HTR-8/SVneo (cell line): ENCODE measurements at places on chromosomes 12 and 14.

GRCh38 chr14:77786148-77786547 lies 13.8 kb upstream of the ADCK1 start:
- DNase-seq: no peak

- DNase-seq: no peak
Measured at GRCh38 chr12:53059434-53060063, 9.7 kb downstream of the TNS2 start.

DNA sequence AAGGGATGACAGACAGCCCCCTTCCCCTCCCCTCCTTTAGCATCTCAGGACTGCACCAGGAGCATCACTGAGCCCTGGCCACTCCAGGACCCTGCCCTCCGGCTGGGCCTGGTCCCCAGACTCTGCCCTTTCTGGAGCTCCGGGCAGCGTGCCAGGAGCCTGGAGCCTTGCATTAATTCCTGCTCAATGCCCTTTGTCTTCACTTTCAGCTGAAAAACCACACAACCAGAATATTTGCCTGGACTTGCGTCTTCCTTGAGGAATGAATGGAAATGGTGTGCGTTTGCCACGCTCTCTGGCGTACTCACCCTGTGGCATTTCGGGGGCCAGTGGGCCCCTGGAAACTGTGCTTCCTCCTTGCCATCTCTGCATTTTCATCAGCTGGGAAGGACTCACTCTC lies 8.5 kb upstream of the RFLNA start:
- no peak for DNase-seq

GRCh38 chr14:61611880-61612630 lies 83.3 kb upstream of the HIF1A start:
- no peak for DNase-seq

GRCh38 chr12:82952946-82953345 lies 266.2 kb downstream of the TMTC2 start:
- DNase-seq: no peak

DNA sequence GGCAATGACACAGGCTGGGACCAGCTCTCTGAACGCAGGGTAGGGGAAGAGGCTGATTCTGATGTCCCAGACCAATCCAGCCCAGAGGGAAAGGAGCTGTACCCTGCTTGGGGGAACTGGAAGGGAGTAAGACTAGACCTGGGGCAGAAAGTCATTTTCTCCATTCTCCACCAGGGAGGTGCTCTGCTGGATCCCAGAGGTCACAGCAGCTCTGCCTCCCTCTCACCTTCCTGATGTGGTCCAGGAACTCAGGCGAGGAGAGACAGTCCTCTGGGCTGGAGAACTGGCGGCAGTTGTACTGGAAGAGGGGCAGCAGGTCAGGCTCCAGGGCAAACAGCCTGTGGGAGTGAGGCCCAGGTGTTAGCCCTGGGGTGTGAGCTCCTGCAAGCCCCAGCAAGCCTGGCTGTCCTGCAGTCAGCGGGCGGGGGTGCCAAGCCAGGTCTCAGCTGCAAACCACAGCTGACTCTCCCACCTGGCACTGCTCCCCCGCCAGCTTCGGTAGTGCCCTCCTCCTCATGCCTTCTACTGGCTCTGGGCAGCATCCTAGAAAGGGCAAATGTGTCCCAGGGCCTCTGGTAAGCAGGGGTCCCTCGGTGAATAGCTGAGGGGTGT lies 1.9 kb downstream of the NGB start:
- no peak for DNase-seq

DNA sequence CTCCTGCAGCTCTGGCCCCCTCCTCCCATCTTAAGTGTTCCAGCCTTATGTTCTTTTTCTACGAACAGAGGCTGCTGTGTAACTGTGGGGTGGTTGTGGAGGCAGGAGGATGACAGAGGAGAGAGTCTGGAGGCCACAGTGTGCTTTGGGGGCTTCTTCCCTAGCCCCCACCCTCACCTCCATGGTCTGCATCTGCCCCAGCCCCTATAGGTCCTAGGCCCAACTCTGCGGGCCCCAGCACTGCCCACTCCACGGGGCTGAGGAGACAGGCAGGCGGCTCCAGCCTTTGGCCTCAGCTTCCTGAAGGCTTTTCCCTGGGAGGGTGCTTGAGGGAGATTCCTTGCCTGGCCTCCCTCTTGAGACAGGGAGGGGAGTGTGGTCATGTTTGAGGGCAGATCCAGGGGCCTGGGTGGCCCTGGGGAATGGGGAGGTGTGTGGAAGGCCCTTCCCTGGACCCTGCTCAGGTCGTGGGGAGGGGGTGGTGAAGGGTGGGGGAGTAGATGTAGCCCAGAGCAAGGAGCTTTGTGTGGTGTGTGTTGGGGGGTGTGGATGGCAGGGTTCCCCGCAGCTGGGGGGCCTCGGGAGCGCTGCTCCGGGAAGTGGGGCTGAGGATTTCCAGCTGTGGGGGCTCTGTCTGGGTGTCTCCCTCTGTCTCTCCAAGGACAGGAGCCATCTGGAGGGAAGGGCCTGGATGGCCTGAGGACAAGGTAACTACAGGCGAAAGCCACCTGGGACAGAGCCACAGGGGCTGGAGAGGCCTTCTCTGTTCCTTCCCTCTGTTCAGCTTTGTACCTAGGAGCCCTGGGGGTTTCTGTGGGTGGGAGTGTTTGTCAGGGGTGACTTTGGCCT lies 1.1 kb downstream of the SMIM41 start:
- no peak for DNase-seq

DNA sequence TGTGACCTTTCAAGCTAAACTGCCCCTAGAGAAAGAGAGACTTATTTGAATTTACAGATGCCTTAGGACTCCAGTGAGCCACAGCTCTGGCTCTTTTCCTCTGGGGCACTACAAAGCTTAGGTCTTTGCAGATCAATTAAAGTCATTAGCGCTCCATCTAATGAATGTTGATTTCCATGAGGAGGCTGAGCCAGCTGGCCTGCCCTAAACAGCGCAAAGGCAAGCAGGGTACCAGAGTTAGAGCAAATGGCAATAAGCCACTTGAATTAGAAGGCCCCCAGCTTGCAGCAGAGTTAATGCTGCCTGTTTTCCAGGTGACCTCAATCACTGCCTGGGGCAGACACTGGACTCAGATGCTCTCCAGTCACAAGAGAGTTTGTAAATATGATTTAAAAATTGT lies 695.3 kb downstream of the DIO2 start:
- DNase-seq: no peak

DNA sequence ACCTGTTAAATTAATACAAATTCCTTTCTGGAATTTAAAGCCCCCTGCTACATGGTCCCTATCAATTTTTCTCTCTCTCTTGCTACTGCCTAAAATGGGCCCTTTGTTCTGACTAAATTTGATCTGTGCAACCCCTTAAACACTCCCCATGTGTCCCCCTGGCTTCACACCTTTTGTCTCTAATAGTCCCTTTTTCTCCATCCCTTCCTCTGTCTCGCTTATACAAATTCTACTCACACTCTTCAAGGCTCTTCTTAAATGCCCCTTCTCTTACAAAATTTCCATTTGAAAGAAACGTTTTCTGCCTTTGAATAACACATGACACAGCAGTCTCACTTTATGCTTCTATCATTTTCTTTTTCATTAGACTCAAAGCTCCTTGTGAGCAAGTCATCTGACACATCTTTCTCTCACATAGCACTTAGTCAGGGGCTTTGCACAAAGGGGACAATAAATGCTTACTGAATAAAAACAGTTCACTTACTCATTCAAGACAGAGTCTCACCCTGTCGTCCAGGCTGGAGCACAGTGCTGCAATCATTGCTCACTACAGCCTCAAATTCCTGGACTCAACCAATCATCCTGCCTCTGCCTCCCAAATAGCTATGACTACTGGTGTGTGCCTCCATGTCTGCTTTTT lies 41.5 kb upstream of the NR2C1 start:
- DNase-seq: no peak

DNA sequence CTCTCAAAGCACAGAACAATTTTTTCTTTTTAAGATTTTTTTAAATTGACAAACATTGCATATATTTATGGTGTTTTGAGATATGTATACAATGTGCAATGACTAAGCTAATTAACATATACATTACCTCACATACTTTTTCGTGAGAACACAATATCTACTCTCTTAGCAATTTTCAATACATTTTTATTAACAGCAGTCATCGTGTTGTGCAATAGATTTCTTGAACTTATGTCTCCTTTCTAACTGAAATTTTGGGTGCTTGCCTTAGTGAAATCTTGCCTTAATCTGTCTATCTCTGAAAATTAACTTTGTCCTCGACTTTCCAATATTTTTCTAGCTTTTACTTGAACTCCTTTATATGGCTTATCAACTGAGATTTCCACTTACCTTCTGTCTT lies 6.8 kb downstream of the OR10A7 start:
- DNase-seq: no peak

GRCh38 chr14:42517806-42518500 lies 911.3 kb downstream of the LRFN5 start:
- no peak for DNase-seq

GRCh38 chr12:98803468-98804209 lies 158.5 kb downstream of the APAF1 start:
- DNase-seq: no peak

- DNase-seq: no peak
Measured at GRCh38 chr14:36344211-36344610, 23.8 kb upstream of the MBIP start.

GRCh38 chr14:69648480-69649451 lies 37.4 kb downstream of the SUSD6 start:
- no peak for DNase-seq

GRCh38 chr14:66001356-66001755 lies 484.8 kb upstream of the CCDC196 start:
- no peak for DNase-seq

DNA sequence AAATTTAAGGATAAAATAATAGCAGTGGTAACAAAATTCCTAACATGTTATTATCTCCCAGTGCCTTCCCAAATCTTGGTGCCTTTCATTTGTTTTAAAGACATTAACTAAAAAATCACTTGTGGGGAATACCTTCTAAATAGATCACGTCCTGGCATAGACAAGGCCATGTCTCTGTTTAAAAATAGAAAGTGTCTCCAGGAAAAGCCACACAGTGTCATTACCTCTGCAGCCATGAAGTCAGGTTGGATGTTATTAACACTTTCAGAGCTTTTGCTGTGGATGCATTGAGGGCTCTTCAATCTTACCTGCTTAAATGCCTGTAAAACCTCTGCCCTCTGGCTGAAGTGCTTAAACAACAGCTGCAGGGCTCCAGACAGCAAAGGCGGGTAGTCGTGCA lies 211.1 kb downstream of the ITPR2 start:
- no peak for DNase-seq

DNA sequence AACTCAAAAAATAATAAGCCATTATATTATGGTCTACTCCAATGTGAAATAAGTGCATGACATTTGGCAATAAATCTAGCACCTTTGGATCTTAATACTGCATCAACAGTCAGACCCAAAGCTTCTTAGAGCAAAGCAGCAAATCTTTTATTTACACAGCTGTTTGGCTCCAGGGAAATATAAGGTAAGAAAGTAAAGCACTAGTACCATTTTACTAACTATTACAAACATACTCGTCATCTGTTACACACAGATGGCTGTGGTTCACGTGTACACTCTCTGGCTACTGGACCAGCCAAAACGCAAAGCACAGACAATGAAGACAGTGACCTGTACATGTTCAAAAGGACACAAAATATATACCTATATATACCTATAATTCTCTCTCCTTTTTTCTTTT lies 2.8 kb downstream of the FGD6 start:
- DNase-seq: no peak

DNA sequence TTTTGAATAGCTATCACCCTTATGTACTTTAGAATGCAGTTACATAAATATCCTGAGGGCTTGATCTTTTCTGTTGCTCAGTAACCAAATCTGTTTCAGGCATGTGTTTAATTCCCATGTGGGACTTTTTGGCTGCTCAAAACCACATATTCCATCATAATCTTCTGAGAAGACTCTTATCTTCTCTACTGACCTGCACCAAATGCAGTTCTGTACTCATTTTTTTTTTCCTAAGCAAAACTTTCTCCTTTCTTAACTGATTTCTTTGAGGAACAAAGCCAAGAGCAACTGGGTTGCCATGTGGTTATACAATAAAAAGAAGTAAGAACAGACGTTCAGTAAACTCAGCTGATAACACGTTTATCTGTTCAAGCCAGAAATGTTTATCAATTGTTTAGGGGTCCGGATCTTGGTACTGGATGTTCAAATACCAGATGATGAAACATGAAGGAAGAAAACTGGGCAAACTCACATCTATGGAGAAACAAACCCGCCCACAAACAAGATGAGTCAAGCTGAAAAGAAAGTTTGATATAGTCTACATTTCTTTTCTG lies 50.1 kb downstream of the TMEM132C start:
- DNase-seq: no peak

- DNase-seq: no peak
Measured at GRCh38 chr12:87930627-87931026, 98.6 kb downstream of the C12orf50 start.

DNA sequence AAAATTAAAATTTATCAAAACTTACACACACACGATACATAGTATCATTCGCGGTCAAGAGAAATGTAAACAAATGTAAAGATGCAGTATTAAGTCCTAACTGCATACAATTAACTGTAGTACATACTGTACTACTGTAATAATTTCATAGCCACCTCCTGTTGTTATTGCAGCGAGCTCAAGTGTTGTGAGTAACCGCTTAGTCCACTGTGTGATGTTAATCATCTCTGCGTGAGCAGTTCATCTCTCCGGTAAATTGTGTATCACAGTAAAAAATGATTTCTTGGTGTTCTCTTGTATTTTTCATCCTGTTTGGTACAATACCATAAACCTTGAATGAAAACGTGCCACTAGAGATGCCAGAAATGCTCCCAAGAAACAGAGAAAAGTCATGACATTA lies 6.5 kb downstream of the EPS8 start:
- DNase-seq: no peak

DNA sequence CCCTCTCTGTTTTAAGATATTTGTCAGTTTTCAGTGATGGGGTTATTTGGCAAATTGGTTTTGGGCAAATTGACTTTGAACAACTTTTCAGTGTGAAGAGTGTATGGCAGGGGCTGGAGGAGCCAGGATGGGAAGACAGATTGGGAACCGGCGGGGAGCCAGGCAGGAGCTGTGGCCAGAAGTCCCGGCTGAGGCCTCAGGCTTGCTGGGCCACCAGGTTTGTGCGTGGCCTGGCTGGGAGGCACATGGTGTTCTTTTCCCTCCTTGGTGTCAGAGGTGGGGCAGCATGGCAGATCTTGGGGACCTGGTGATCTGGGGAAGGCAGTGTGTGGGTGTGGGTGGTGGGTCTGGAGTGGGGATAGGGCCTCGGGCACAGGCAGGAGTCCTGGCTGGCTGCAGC lies 61.1 kb downstream of the SLC25A47 start:
- DNase-seq: no peak

DNA sequence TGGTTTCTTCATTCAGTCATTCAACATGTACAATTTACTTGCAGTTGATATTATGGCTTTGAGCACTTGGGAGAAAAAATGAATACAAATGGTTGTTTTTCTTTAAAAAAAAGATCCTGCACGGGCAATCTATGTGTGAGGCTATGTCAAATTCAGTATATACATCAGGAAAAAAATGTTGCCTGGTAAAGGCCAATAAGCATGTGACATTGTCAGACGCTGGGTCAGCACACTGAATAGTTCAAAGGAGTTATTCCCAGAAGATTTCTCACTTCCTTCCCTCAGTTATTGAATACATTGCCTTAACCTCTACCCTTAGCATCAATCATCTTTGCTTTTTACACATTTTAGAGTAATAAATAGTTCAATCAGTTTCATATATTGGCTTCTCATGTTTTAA lies 319.2 kb downstream of the NUAK1 start:
- no peak for DNase-seq
